Effector memory CD4-positive, alpha-beta T cell (primary cell): ENCODE measurements at places on chromosomes 3 and 15.

GRCh38 chr3:188348435-188349244 lies 194.7 kb downstream of the LPP start:
- H3K36me3 ChIP-seq, result no peaks in the 10 kb centered on the region
- no peak for DNase-seq
- H3K4me1 ChIP-seq, result no peaks in the 10 kb centered on the region
- H3K27ac ChIP-seq, result no peak overlapping the region

DNA sequence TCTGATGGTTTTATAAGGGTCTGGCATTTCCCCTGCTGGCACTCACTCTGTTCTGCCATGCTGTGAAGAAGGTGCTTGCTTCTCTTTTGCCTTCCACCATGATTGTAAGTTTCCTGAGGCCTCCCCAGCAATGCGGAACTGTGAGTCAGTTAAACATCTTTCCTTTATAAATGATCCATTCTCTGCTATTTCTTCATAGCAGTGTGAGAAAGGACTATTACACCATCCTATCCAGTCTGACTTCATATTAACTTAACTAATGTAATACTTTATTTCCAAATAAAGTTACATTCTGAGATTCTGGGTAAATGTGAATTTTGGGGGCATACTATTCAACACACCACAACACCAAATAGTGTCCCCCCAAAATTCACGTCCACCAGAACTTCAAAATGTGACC lies 22.2 kb upstream of the MAP3K13 start:
- H3K4me1 ChIP-seq, result no peaks in the 10 kb centered on the region
- H3K27me3 ChIP-seq, result no peaks in the 10 kb centered on the region
- H3K27ac ChIP-seq, result no peak overlapping the region
- no peak for DNase-seq
- H3K36me3 ChIP-seq, result no peaks in the 10 kb centered on the region

DNA sequence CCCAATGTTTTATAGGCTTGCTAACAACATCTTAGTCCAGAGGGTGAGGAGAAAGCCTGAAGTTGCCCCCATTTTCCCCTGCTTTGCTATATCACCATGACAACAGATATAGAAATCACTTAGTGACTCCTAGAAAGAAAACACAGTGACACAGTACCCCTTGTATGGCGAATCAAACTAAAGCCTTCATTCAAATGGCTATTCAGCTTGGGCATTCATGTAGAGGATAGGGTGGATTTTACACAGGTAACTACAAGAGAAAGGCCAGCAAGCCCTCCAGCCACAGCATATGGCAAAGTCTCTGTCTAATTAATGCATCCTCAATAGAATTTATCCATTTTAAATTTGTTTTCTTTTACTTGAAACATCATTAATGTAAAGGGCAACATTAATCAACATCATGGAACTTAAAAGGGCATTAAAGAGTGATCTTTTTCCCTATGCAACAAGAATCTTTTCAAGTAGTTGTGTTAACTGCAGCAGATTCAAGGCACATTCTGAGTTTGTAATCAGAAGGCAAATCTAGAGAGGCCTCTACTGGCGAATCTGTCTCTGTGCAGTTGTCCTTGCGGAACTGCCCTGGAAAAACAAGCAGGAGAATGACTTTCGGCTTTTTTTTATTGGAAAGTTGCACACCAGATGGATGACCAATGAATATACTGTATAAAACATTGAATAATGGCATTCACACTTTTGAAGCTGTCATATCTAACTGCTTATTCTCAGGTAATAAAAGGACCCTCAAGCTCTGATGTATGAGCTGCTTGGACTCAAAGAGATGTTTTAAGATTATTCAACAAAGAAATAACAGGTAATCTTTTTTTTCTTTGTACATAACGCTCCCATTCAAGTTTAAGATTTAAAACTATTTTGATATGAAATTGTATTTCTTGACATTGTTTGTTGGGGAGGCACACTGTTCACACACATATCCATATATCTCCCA lies 621.7 kb upstream of the AGTR1 start:
- no peak overlapping the region for H3K4me3 ChIP-seq
- no peak for DNase-seq
- H3K27me3 ChIP-seq, result no peaks in the 10 kb centered on the region
- H3K27ac ChIP-seq, result no peak overlapping the region
- H3K4me1 ChIP-seq, result no peaks in the 10 kb centered on the region

- no peak overlapping the region for H3K4me3 ChIP-seq
- DNase-seq, result no peak
- H3K36me3 ChIP-seq, result no peaks in the 10 kb centered on the region
- no peaks in the 10 kb centered on the region for H3K4me1 ChIP-seq
- no peaks in the 10 kb centered on the region for H3K27me3 ChIP-seq
- H3K27ac ChIP-seq, result no peak overlapping the region
These were observed 87.1 kb downstream of the GABRG3 start for GRCh38 chr15:27057904-27058645.

- no peaks in the 10 kb centered on the region for H3K36me3 ChIP-seq
- peaks cover 68% of the 10 kb centered on the region for H3K4me1 ChIP-seq
- peak; percentile 7 for DNase-seq
- H3K27me3 ChIP-seq, result no peaks in the 10 kb centered on the region
- peak overlapping the region; percentile 12 for H3K4me3 ChIP-seq
These were observed 4.0 kb downstream of the GCSAM start for GRCh38 chr3:112128843-112129727.

GRCh38 chr3:9435316-9435715 lies 37.9 kb downstream of the SETD5 start:
- H3K4me1 ChIP-seq, result no peaks in the 10 kb centered on the region
- DNase-seq, result no peak
- no peak overlapping the region for H3K27ac ChIP-seq
- peaks cover 81% of the 10 kb centered on the region for H3K36me3 ChIP-seq
- H3K4me3 ChIP-seq, result no peak overlapping the region

DNA sequence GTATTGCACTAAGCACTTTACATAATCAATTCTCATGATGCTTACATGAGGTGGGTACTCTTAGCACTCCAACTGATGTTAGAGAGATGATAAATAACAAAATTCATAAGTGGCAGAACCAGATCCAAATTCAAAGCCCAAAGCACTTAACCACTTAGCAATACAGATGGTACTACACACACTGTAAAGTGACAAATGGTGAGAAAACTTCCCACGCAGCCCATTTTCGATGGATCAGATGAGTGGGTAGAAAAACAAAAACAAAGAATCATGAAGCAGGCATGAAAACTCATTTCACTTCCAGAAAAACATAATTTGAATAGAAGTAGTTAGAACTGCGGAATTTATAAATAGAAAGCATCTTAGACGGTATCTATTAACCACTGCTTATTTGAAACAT lies 66.2 kb downstream of the FRMD4B start:
- H3K27ac ChIP-seq, result no peak overlapping the region
- H3K4me1 ChIP-seq, result no peaks in the 10 kb centered on the region
- DNase-seq, result no peak
- H3K4me3 ChIP-seq, result no peak overlapping the region
- H3K27me3 ChIP-seq, result no peaks in the 10 kb centered on the region
- no peaks in the 10 kb centered on the region for H3K36me3 ChIP-seq

DNA sequence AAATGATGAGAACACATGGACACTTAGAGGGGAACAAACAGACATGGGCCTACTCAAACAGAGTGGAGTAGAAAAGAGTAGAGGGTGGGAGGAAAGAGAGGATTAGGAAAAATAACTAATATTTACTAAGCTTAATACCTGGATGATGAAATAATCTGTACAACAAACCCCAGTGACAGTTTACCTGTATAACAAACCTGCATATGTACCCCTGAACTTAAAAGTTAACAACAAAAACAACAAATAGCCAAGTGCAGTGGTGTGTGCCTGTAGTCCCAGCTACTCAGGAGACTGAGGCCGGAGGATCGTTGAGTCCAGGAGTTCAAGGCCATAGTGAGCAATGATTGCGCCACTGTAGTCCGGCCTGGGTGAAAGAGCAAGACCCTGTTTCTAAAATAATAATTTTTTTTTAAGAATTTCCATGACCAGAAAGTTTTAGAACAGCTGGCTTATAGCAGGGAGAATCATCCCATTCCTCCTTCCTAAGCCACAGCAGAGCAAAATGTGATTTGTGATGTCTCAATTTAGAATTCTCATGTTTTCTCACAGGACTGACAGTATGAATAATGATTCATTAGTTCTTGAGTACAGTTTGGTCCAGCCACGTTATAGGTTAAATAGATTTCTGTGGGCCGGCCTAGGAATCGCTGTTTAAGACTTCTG lies 150.0 kb downstream of the ZNF609 start:
- no peak for DNase-seq
- no peaks in the 10 kb centered on the region for H3K27me3 ChIP-seq
- no peak overlapping the region for H3K27ac ChIP-seq
- no peak overlapping the region for H3K4me3 ChIP-seq
- peaks cover 5% of the 10 kb centered on the region for H3K4me1 ChIP-seq

GRCh38 chr15:76815421-76815820 lies 89.7 kb downstream of the SCAPER start:
- H3K27ac ChIP-seq, result no peak overlapping the region
- DNase-seq, result no peak
- no peak overlapping the region for H3K4me3 ChIP-seq

GRCh38 chr3:39284457-39284881 lies 4.6 kb upstream of the CX3CR1 start:
- H3K4me3 ChIP-seq, result no peak overlapping the region
- H3K36me3 ChIP-seq, result no peaks in the 10 kb centered on the region
- H3K27ac ChIP-seq, result no peak overlapping the region
- H3K4me1 ChIP-seq, result no peaks in the 10 kb centered on the region

GRCh38 chr3:148707601-148708380 lies 10.1 kb downstream of the AGTR1 start:
- DNase-seq, result no peak
- H3K4me1 ChIP-seq, result no peaks in the 10 kb centered on the region
- no peaks in the 10 kb centered on the region for H3K27me3 ChIP-seq
- H3K36me3 ChIP-seq, result no peaks in the 10 kb centered on the region
- H3K4me3 ChIP-seq, result no peak overlapping the region

DNA sequence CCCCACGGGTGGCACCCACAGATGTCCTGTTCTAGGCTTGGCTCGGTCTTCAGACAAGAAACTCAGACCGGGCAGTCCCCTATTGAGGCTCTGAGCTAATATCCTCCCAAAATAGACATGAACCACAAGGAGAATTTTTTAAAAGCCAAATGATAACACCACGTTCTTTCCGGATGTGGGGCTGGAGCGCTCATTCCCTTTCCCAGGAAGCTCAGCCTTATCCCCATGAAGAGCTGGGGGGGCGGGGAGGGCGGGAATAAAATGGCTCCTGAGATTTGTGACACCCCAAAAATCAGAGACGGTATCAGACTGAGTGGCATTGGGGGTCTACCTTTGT lies 1.1 kb downstream of the SLC6A1 start:
- no peak overlapping the region for H3K4me3 ChIP-seq
- H3K27me3 ChIP-seq, result peaks cover 21% of the 10 kb centered on the region
- no peak overlapping the region for H3K27ac ChIP-seq
- H3K36me3 ChIP-seq, result no peaks in the 10 kb centered on the region
- DNase-seq, result no peak
- peaks cover 8% of the 10 kb centered on the region for H3K4me1 ChIP-seq

GRCh38 chr3:194440756-194441155 lies 41.7 kb upstream of the GP5 start:
- no peaks in the 10 kb centered on the region for H3K4me1 ChIP-seq
- peaks cover 29% of the 10 kb centered on the region for H3K36me3 ChIP-seq
- H3K27me3 ChIP-seq, result no peaks in the 10 kb centered on the region

GRCh38 chr3:149777414-149778214 lies 14.7 kb downstream of the ANKUB1 start:
- no peaks in the 10 kb centered on the region for H3K36me3 ChIP-seq
- H3K4me3 ChIP-seq, result no peak overlapping the region
- DNase-seq, result no peak
- no peak overlapping the region for H3K27ac ChIP-seq

GRCh38 chr3:31636694-31637442 lies 104.1 kb downstream of the STT3B start:
- H3K36me3 ChIP-seq, result peaks cover 11% of the 10 kb centered on the region
- DNase-seq, result no peak
- no peaks in the 10 kb centered on the region for H3K27me3 ChIP-seq
- no peak overlapping the region for H3K4me3 ChIP-seq
- H3K27ac ChIP-seq, result no peak overlapping the region

DNA sequence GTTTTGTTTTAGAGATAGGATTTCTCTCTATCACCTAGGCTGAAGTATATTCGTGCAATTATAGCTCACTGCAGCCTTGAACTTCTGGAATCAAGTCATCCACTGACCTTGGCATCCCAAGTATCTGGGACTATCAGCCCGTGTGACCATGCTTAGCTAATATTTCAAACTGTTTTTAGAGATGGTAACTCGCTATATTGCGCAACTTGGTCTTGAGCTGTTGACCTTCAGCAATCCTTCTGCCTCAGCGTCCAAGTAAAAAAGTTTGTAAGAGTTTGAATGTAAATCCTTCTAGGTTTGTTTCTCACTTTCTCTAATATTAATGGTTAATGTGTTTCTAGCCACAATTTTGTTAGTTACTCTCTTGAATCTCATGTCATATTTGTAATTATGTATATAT lies 1243.5 kb upstream of the CADM2 start:
- H3K4me3 ChIP-seq, result no peak overlapping the region
- no peak for DNase-seq
- no peaks in the 10 kb centered on the region for H3K4me1 ChIP-seq
- H3K27me3 ChIP-seq, result no peaks in the 10 kb centered on the region

DNA sequence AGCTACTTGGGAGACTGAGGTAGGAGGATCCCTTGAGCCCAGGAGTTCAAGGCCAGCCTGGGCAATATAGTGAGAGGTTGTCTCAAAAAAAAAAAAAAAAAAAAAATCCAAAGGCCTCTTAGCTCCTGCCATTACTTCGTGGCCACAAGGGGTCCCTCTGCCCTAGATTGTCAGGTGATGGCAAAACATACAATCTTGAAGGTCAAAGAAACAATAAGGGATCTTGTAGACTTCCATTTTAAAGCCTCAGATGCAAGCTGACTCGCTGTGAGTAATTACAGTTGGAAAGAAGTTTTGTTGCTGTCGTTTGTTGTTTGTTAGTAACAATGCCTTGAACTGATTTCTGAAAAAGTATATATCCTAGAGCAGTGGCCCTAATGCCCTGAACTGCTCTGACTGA lies 55.9 kb upstream of the PLCL2 start:
- H3K27me3 ChIP-seq, result no peaks in the 10 kb centered on the region
- peak; percentile 30 for DNase-seq
- peaks cover 11% of the 10 kb centered on the region for H3K4me1 ChIP-seq
- no peaks in the 10 kb centered on the region for H3K36me3 ChIP-seq
- H3K27ac ChIP-seq, result no peak overlapping the region

GRCh38 chr15:37361621-37362020 lies 261.3 kb upstream of the MEIS2 start:
- no peak overlapping the region for H3K4me3 ChIP-seq
- H3K4me1 ChIP-seq, result no peaks in the 10 kb centered on the region
- DNase-seq, result no peak
- H3K36me3 ChIP-seq, result no peaks in the 10 kb centered on the region

GRCh38 chr3:161233557-161233956 lies 12.4 kb downstream of the NMD3 start:
- H3K27ac ChIP-seq, result no peak overlapping the region
- no peaks in the 10 kb centered on the region for H3K4me1 ChIP-seq
- no peak for DNase-seq

GRCh38 chr3:172179680-172180399 lies 140.5 kb downstream of the FNDC3B start:
- no peaks in the 10 kb centered on the region for H3K4me1 ChIP-seq
- H3K27me3 ChIP-seq, result no peaks in the 10 kb centered on the region
- no peak overlapping the region for H3K27ac ChIP-seq
- H3K36me3 ChIP-seq, result no peaks in the 10 kb centered on the region

- H3K4me1 ChIP-seq, result no peaks in the 10 kb centered on the region
- H3K4me3 ChIP-seq, result no peak overlapping the region
These were observed 104.1 kb downstream of the DUT start for GRCh38 chr15:48435321-48435720.

GRCh38 chr15:66229790-66230465 lies 23.6 kb downstream of the MEGF11 start:
- no peak overlapping the region for H3K27ac ChIP-seq
- no peak overlapping the region for H3K4me3 ChIP-seq
- no peak for DNase-seq
